ENCODE measurements at places on chromosomes 2 and 18.
A peak's percentile ranks its signal among the peaks of the same experiment; 100 is the strongest.

DNA sequence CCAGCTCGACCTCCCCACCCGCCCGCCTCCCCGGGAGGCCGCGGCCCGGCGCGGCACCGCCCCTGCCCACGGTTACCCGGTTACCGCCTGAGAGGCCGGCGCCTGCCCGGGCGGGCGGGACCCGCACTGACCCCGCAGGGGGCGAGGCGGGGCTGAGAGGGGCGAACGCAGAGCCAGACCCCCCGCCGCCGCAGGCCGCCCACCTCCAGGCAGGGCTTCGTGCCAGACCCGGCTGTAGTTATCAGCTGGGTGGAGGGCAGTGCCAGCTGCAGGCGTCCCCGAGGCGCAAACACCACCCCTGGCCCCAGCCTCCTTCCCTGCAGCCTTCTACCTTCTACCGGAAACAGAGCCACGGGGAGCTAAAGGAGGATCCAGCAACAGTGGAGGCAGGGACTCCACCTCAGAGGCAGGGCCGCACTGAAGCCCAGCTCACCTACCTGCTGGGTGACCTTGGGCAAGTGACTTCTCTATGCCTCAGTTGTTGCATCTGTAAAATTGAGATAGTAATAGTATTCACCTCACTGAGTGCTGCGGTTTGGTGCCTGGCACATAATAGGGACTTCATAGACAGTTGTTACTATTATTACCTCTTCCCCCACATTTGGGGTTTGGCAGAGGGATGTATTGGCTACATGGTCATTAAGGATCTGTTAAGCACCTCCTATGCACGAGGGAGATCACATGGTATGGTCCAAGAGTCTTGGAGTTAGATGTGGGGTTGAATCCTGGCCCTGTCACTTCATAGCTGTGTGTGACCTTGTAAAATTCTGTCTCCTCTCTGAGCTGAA is 231.6 kb upstream of the SMAD2 start:
- DNase-seq: no peak

DNA sequence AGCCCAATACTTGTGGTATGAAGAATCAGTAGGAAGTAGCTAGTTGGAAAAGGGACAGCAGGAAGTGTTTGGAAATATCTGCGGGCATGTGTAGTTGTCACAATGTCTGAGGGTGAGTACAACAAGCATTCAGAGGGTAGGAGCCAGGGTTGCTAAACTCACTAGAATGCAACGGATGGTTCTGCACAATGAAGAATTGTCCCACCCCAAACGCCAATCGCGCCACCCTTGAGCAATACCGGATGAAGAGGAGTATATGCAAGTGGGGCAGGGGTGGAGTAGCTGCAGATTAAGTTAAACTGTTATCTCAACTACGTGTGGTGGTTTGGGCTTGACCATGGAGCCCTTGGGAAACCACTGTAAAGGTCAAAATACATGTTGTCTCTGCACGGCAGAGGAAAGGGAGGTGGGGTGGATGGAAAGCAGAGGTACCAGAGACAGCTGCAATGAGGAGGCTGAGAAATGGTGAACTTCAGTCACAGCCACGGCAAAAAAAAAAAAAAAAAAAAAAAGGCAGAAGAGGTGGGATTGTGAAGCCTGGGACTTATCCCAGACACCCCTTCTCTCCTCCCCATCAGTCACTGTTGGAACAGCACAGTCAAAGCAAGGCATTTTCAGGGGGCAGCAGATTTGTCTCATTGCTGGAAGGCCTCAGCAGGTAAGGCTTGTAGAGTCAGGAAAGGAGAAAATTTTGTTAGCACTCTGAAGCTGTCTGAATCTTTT is 5.2 kb downstream of the CCL20 start:
- DNase-seq: peak; percentile 13

DNA sequence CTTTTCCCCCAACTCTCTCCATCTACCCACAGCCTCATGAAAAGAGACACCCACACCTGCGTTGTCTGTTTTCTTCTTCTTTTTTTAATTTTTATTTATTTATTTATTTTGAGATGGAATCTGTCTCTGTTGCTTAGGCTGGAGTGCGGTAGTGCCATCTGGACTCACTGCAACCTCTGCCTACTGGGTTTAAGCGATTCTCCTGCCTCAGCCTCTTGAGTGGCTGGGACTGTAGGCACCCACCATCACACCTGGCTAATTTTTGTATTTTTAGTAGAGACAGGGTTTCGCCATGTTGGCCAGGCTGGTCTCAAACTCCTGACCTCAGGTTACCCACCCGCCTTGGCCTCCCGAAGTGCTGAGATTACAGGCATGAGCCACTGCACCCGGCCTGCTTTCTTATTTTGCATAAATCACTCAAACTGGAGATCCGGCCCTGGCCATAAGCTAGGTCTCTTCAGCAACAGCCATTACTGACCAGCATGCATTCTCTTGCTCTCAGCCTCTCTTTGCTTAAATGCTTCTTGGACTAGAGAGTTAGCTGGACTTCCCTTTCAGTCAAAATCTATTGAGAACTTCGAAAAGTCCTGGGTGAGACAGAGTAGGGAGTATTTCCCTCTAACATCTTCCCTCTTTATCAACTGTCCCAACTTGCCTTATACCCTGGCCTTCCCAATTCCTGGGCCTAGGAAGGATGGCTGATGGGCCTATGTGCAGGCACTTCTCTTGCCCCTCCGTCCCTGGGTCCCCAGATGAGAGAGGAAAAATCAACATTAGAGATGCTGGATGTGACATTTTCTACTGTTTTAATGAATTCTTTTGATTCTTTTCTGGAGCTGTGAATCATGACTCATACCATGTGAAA is 27.3 kb downstream of the MYCN start:
- DNase-seq: no peak

DNA sequence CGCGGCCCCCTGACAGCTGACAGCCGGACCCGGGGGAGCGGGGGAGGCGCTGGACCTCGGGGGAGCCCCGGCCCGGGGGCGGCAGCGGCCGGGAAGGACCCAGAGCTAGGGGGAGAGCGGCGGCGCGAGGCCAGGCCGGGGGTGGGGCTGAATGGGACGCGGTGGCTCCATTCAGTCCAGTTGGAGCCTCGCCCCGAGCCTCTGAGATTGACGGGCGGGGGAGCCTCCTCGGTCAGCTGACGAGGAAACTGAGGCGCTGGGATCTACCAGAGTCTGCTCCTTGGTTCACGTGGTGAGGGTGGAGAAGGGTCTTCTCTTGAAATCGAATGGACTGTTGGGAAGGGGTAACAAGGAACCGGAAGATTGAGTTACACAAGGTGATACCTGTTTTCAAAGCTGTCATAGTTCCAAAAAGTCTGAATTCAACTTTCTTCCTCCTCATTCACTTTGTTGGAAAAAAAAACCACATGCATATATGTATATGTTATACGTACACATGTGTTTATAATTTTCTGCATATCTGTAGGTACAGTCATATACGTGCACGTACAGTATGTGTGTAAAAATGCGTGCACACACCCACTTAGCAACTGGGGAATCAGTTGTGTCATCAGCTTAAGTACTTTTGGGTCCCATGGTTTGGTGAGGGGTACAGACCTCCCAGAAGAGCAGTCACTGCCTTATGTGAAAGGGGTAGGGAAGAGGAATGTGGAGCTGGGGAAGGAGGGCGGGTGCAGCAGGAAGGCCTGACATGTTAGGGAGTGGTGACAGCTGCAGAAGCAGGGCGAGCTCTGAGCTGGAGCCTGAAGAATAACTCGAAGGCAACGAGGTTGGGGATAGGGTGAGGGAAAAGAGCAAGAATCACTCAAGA is 628 bp downstream of the PPP1R7 start:
- DNase-seq: peak; percentile 36

DNA sequence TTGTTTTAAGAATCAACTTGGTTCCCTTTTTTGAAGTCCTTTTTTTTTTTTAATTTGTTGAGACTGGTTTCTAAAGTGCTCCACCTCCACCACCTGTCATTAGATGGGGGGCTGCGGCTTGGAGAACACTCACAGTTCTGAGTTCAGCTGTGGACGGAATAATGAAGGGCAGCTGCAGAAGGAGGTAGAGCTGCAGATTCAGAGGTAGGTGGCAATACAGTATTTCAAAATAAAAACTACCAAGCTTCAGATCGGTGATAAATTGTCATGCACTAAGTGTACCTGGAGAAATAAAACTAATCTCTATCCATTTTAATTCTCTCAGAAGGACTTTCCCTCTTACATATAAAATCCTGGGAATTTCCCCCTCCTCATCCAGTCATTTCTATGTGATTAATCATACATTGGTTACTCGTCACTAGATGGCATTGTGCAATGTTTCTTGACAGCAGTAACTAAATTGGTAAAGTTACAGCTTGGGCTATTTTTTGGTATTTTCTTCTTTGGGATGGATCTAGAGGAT is 81.1 kb upstream of the SLC39A10 start:
- DNase-seq: peak; percentile 41

GRCh38 chr2:101238930-101239759 is 13.5 kb upstream of the CNOT11 start:
- no peak for DNase-seq

DNA sequence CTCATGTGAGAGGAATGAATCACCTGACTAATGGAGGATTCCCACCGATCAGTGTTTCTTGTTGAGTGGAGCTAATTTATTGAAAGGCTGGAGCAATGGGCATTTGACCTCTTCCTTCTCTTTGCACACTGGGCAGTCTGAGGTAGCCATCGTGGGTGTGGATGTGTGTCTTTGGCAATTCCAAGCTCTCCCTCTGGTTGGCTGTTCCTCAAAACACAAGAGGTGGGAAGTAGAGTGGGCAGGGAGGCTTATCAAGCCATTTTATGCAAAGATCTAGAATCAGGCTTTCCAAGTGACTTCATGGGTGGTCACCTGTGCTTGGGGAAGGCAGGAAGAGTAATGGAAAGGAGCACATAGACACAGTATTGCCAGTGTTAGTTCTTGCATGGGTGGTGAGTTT is 154.8 kb downstream of the INSIG2 start:
- DNase-seq: no peak

DNA sequence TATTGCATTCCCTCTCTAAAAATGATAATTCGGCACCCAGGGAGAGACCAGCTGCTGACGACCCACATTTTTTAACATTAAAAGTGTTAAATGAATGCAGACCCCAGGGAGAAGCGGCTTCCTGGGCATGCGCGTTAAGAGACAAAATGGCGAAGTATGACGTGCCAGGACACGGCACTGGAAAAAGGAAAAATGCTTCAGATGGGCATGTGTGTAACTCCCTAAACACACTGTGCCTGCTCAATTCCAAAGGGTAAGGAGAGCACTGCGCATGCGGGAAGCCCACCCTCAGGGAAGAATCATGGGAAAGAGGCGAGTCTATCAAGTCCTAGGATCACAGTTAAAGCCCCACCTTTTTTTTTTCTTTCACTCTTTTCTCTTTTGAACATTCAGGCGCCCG is 58.1 kb downstream of the CYP26B1 start:
- no peak for DNase-seq

DNA sequence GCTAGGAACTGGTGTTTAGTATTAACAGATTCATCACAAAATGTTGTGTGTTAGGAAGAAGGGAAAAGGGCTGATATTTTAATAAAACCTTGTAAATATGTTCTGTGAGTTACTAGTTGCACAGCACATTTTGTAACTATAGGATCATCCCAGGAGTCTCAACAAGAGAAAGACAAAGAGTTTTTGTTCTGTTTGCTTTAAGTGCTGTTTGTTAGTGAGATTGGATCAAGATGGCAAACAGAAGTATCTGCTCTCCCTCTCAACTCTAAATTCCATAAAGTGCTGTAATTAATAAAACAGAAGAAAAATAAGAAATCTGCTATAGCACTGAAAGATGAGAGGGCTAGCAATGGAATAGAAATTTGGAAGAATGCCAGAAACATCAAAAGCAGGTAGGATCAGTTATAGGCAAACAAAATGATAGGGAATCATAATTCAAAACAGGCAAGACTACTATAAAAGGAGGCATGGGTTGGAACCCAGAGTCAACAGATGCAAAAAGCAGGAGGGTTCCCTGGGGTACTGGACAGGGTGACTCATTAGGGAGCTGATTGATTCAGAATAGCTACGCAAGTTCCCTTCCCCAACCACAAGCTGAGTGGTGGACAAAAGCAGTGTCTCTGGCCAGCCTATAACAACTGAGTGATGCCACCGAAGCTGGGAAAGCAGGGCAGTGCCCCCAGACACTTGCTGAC is 75.8 kb downstream of the DYNC1I2 start:
- no peak for DNase-seq

DNA sequence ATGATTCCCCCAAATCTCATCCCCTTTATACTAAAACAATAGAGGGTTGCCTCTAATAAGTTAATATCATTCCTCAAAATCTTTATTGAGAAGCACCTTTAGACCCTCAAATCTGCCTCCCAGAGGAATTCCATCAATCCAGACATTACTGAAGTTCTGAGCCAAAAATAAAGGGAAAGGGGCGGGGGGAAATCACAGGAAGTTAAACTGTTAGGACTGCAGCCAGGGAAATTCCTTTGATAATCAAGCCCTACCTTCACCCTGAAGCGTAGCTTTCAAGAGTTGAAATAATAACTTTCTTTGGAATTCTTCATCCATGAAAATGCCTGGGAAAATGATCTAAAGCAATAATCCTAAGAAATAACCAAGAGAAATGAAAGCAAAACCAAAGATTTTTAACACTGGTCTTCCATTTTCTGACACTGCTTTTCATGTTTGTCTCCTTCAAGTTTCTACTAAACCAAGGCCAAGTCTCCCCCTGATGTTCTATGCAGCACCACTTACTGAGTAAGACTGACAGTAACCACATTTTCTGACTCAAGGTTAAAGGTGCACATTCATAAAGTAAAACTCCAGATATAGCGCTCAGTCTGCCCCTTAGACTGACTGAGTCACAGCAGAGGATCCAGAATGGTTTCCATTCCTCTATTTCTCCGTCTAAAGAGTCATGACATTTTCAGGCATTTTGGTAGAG is 78.2 kb downstream of the TCF4 start:
- no peak for DNase-seq

GRCh38 chr2:68799140-68800026 is 64.8 kb downstream of the ARHGAP25 start:
- no peak for DNase-seq

DNA sequence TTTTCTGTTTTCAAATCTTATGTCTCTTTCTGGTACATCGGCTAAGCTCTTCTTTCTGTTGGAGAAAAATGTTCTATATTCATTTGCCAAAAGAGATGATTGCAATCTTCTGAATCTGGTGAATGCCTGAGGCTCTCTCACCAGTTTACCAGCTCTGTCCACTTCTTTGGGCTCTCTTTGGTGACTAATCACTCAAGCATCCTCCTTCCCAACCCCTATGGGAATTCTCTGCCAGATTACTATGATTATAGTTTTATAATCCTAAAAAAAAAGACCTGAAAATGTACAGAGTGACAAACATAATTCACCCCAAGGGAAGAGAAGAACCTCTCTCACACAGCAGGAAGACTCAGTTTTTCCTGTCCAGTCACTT is 187.3 kb downstream of the CAMKMT start:
- no peak for DNase-seq

GRCh38 chr2:86783615-86784339 is 6.9 kb downstream of the CD8A start:
- no peak for DNase-seq

GRCh38 chr18:30828700-30829099 is 213.8 kb downstream of the DSC3 start:
- no peak for DNase-seq

GRCh38 chr2:68172521-68172920 is 14.8 kb downstream of the PNO1 start:
- DNase-seq: no peak

DNA sequence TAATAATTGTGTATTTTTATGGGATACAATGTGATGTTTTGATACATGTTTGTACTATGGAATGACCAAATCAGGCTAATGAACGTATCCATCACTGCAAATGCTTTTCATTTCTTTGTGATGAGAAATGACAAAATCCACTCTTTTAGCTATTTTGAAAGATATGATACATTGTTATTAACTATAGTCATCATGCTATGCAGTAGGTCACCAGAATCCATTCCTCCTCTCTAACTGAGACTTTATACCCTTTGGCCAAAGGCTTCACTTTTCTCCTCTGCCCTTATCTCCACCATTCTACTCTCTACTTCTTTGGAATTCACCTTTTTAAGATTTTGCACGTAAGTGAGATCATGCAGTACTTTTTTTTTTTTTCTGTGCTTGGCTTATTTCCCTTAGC is 44.5 kb upstream of the TMEM17 start:
- DNase-seq: no peak

Data from hippocampal formation (tissue), 2 donors.